Right atrium auricular region (tissue), 2 donors: ENCODE measurements at places on chromosomes 2 and 18. TPM values are rescaled to one million over a fixed set of nuclear protein-coding genes. Genes with fewer than 3 reads are reported as not detected.

DNA sequence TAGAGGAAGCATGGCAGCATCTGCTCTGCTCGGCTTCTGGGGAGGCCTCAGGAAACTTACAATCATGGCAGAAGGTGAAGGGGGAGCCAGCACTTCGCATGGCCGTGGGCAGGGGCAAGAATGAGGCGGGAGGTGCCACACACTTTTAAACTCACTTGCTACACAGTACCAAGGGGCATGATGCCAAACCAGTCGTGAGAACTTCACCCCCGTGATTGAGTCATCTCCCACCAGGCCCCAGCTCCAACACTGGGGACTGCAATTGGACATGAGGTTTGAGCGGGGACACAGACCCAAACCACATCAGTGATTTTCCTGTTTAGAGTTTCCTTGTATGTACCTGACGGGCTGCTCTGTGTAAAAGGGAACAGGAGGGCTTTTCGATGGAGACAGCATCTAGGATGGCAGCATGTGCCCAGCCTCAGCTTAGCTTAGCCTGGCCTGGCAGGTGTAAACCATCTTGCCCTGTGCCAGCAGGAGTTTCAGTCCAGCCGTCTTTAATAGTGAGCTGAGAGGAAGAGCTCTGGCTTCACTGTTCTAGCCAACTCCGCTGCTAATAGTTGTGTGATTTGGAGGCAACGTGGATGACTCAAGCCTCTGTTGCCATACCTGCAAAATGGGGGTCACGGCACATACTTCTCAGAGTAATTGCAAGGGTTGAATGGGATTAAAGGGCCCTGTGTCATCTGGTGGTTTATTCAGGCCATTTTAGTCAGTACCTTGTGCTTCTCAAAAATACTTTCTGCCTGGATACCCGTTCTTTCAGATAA lies 101.8 kb downstream of the ASAP2 start:
- no peak for DNase-seq
- H3K27ac ChIP-seq, result no peak overlapping the region
- H3K36me3 ChIP-seq, result no peaks in the 10 kb centered on the region
- H3K27me3 ChIP-seq, result no peaks in the 10 kb centered on the region
- H3K4me3 ChIP-seq, result no peak overlapping the region

DNA sequence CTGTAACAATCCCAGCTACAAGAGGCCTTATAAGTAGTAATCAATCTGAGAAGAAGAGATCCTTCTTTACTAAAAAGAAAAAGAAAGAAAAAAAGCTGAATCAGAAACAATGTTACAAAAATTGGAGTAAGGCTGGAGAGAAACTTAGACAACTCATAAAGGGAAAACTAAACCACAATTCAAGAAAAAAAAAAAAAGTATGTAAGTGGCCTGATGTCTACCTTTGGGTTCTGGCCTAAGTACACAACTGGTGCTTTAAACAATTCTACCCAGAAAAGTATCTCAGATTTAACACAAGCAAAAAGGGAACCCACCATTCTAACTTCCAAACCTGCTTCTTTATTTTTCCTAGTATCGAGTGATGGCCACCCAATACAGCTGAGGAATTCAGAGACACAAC lies 45.3 kb downstream of the ZNF521 start:
- no peaks in the 10 kb centered on the region for H3K27me3 ChIP-seq
- H3K4me1 ChIP-seq, result no peaks in the 10 kb centered on the region
- no peak overlapping the region for H3K27ac ChIP-seq
- no peaks in the 10 kb centered on the region for H3K36me3 ChIP-seq

GRCh38 chr2:63993871-63994270 lies 25.4 kb downstream of the VPS54 start:
- no peak for DNase-seq
- H3K36me3 ChIP-seq, result no peaks in the 10 kb centered on the region
- no peaks in the 10 kb centered on the region for H3K4me1 ChIP-seq
- no peak overlapping the region for H3K27ac ChIP-seq

GRCh38 chr2:70094978-70095719 lies 7.9 kb downstream of the PCBP1 start:
- no peaks in the 10 kb centered on the region for H3K36me3 ChIP-seq
- no peaks in the 10 kb centered on the region for H3K27me3 ChIP-seq
- peak; percentile 71 for DNase-seq
- H3K4me1 ChIP-seq, result no peaks in the 10 kb centered on the region
- H3K27ac ChIP-seq, result peak overlapping the region; percentile 81

- H3K4me3 ChIP-seq, result peak overlapping the region; percentile 91
- DNase-seq, result no peak
- H3K27me3 ChIP-seq, result no peaks in the 10 kb centered on the region
- H3K4me1 ChIP-seq, result peaks cover 41% of the 10 kb centered on the region
- H3K36me3 ChIP-seq, result peaks cover 6% of the 10 kb centered on the region
Measured at GRCh38 chr2:199955007-199955338, 318 bp downstream of the TYW5 start.

DNA sequence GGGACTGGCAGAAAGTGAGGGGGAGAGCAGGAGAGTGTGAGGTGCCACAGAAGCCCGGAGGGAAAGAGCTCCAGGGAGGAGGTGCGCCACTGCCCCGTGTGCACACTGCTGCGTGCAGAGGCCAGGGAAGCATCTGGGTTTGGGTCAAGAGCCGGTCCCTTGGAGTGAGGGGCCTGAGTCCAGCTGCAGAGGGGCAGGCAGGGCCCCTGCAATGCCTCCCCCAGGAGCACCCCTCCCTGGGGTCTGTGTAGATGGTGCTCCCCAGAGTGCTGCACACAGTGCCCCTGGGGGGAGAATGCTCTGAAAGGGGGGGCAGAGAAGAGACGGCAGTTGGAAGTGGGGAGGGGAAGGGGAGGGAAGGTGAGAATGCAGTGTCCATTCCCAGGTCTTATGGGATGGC lies 3.7 kb upstream of the LIMS2 start:
- no peaks in the 10 kb centered on the region for H3K36me3 ChIP-seq
- H3K4me1 ChIP-seq, result peaks cover 64% of the 10 kb centered on the region

- H3K4me3 ChIP-seq, result no peak overlapping the region
- no peaks in the 10 kb centered on the region for H3K36me3 ChIP-seq
- H3K27me3 ChIP-seq, result no peaks in the 10 kb centered on the region
- no peak for DNase-seq
- no peaks in the 10 kb centered on the region for H3K4me1 ChIP-seq
Measured at GRCh38 chr2:6647046-6647445, 218.7 kb downstream of the CMPK2 start.

DNA sequence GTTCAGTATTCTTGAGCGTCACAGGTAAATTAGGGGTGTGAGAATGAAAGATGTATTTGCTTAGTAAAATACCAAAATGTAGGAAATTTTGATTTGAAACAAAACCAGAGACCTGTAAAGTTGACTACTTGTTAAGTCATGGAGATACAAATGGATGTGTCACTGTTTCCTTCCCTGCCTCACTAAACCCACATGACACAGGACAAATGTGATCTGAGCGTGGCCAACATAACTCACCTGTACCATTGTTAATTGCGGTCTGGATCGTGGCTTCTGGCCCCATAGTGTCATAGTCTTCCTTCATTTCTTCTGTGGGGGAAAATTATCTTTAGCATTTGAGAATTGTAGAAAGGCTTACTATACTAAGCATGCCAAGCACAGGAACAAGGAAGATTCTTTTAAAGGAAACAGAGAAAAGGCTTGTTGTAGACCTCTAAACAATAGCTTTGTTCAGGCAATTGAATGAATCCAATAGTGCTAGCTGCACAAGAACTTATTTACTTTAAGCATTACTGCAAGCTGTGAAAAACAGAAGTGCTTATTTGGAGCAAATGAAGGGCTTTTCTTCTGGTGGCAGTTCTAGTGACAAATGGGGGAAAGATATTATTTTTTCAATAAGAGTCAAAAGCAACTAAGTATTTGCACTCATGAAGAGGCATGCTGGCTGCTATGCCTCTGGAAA lies 95.2 kb downstream of the ZEB2 start:
- H3K4me1 ChIP-seq, result peaks cover 32% of the 10 kb centered on the region
- peak overlapping the region; percentile 63 for H3K27ac ChIP-seq
- no peak for DNase-seq
- peaks cover 29% of the 10 kb centered on the region for H3K36me3 ChIP-seq

- H3K36me3 ChIP-seq, result no peaks in the 10 kb centered on the region
- no peak overlapping the region for H3K4me3 ChIP-seq
Measured at GRCh38 chr2:165273176-165273575, 34.0 kb downstream of the SCN2A start.

DNA sequence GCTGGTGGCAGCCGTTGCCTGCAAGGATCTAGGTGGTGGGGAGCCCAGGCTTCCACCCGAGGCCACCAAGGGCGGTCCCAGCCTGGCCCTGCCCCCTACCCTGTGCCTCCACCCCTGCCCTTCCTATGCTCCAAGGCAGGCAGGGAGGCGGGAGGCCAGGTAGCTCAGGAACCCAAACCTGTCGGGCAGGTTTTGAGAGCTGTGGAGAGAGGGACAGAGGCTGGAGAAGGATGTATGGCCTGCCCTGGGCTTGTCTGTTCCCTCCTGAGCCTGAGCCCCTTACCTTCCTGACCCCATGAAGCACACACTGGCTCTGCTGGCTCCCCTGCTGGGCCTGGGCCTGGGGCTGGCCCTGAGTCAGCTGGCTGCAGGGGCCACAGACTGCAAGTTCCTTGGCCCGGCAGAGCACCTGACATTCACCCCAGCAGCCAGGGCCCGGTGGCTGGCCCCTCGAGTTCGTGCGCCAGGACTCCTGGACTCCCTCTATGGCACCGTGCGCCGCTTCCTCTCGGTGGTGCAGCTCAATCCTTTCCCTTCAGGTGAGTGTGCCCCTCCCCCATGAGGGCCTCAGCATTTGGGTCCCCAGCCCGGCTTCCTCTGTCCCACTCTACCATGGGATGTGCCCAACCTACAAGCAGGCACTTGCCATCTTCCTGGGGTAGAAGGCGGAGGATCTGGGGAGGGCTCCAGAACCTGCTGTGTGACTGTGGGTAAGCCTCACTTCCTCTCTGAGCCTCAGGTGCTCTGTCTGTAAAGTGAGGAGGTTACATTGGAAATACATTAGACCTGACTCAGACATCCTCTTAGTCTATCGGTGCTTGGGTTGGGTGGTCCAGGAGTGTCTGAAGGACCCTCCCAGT lies at the start of gene PROM2:
Gene PROM2, plus strand, starts transcription at position 159 of the 860 bp plus-strand sequence. Its CDS starts 137 bp downstream, at position 296.
- H3K4me1 ChIP-seq, result no peaks in the 10 kb centered on the region
- H3K27ac ChIP-seq, result no peak within 1 kb of the TSS

- H3K27me3 ChIP-seq, result peaks cover 6% of the 10 kb centered on the region
- DNase-seq, result no peak
- H3K4me3 ChIP-seq, result no peak overlapping the region
- H3K27ac ChIP-seq, result no peak overlapping the region
- H3K4me1 ChIP-seq, result no peaks in the 10 kb centered on the region
- H3K36me3 ChIP-seq, result no peaks in the 10 kb centered on the region
Measured at GRCh38 chr2:218975060-218975777, 9.8 kb downstream of the FEV start.

Gene MEP1B
- total RNA-seq, result not detected

DNA sequence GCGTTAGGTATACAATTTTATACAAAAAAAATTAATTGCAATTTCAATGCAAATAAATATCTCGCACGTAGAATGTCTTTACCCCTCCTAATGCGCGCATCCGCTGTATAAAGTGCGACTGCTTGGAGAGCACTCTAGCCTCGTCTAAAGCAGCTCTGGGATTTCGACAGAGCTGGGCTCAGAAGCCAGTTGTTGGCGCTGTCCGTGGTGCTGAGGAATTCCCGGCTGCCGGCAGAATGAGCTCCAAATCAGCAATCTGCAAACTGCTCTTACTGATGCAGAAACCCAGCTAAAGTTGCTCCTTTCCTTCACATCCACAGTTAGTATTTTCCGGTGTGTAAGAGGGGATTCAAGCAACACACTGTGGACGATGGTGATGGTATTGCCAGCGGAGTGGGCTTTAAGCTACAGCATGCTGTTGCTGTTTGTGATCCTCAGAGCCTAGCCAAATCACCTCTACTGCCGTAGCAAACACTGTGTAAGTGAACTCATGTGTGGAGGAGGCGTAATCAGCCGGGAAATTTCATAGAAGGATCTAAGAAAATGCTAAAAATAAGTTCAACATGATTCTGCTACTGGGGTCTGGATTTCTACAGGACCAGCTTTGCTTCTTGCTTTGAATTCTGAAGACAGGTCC lies at the start of gene VWC2L:
Gene VWC2L, plus strand, starts transcription at position 137 of the 637 bp plus-strand sequence. CDS start 3,140 bp downstream, outside the sequence.
- no peaks in the 10 kb centered on the region for H3K36me3 ChIP-seq
- DNase-seq, result peak; percentile 59
- H3K4me1 ChIP-seq, result no peaks in the 10 kb centered on the region
- no peak within 1 kb of the TSS for H3K27ac ChIP-seq

DNA sequence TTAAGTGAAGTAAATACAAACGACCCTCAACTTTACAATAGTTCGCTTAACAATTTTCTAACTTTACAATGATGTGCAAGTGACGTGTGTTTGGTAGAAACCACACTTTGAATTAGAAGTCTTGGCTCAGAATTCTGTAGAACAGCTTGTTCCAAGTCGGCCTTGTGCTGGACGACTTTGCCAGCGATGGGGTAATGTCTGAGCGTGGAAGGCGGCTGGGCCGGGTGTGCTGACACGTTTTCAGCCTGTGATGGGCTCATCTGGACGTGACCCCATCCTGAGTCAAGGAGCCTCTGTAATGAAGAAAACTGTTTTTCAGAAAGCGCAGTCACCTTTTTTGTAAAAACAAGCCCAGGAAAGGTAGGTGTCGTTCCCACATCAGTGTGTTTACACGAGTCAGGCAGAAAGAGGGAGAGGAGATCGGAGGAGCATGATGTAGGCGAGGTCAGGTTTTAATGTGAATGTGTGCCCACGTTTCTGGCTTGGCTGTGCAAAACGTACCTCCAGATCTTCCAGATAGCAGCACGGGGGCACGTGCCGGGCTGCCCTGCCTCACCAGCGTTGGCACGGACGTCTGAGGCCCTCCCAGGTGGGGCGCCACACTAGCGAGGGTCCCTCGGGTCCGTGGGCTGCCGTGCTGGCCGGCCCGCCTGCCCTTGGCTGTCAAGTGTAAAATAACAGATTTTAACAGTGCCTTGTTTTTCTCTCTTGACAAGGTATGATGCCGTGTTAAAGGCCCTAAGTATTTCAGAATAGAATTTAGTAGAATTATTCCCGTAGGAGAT lies 54.6 kb downstream of the CTDP1 start:
- H3K4me3 ChIP-seq, result no peak overlapping the region
- DNase-seq, result peak; percentile 80
- H3K27me3 ChIP-seq, result no peaks in the 10 kb centered on the region
- H3K27ac ChIP-seq, result peak overlapping the region; percentile 35
- H3K36me3 ChIP-seq, result peaks cover 86% of the 10 kb centered on the region

- DNase-seq, result no peak
- no peaks in the 10 kb centered on the region for H3K4me1 ChIP-seq
- H3K4me3 ChIP-seq, result no peak overlapping the region
Measured at GRCh38 chr2:9837451-9837850, 5.8 kb upstream of the TAF1B start.

DNA sequence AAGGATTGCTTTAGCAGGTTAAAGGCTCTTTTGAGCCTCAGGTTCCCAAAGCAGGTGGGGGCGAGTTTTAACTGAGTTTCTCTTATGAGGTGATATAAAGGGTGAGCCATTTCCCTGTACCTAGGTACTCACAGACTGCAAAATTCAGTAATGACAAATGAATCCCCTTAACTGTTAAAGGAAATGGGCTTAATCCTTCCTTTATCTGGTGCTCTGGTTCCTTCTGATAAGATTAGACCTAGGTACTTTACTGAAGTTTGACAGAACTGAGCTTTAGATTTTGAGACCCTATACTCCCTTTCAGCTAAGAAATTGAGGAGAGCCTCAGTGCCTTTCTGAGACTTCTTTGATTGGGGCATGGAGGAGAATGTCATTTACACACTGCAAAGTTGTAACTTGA lies 42.6 kb downstream of the STK17B start:
- H3K36me3 ChIP-seq, result no peaks in the 10 kb centered on the region
- peaks cover 7% of the 10 kb centered on the region for H3K4me1 ChIP-seq
- no peak overlapping the region for H3K4me3 ChIP-seq
- no peaks in the 10 kb centered on the region for H3K27me3 ChIP-seq
- no peak for DNase-seq

Gene CRYBA2
- total RNA-seq, result not detected

- DNase-seq, result no peak
- no peak overlapping the region for H3K4me3 ChIP-seq
- no peak overlapping the region for H3K27ac ChIP-seq
- H3K4me1 ChIP-seq, result no peaks in the 10 kb centered on the region
- no peaks in the 10 kb centered on the region for H3K27me3 ChIP-seq
- H3K36me3 ChIP-seq, result no peaks in the 10 kb centered on the region
Measured at GRCh38 chr2:185628985-185629384, 109.6 kb upstream of the FSIP2 start.
